ENCODE measurements at places on chromosomes 3 and 15. TPM values are rescaled to one million over a fixed set of nuclear protein-coding genes. Genes with fewer than 3 reads are reported as not detected.

DNA sequence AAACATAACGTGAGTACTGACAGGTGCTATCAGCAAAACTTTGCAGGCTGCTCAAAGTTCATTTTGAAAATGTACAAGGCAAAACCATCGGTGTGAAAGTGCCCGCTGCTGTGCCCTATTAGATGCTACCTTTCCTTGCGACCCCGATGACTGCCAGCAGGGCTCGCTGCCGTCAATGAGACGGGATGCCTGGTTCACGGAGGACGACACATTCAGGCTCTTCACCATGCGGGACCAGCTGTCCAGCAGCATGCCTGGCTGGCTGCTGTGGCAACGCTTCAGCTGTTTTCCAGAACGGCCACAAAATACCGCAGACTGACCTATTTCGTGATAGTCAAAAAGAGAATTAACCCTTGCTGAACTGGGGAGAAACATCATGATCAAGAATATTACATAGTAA, 92.7 kb upstream of the OCA2 start:
- DNase-seq: peak; percentile 63

- no peak for DNase-seq
These were observed 21.3 kb downstream of the TRANK1 start for GRCh38 chr3:36923523-36923943.

- DNase-seq: no peak
These were observed 25.2 kb upstream of the MAGEF1 start for GRCh38 chr3:184737063-184737462.

DNA sequence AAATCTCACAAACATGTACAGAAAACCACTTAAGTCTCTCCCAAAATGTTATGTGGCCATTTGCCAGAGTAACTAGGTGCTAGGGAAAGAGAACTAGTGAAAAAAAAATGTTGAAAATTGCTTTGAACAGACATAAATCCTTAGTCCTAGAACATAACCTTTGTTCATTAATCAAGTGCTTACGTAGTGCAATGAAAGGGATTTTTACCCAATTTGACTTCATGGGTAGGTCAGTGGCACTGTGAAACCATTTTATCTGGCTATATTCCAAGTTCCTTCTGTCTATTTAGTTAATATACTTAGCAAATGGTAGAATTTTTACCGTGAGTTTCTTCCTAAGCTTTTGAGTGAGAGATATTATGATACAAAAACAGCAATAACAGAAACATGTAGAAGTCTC, 209.4 kb downstream of the DIPK2A start:
- DNase-seq: no peak

Gene MED12L
- total RNA-seq: 6.1 TPM

GRCh38 chr3:29426302-29427226, 145.7 kb downstream of the RBMS3 start:
- no peak for DNase-seq

DNA sequence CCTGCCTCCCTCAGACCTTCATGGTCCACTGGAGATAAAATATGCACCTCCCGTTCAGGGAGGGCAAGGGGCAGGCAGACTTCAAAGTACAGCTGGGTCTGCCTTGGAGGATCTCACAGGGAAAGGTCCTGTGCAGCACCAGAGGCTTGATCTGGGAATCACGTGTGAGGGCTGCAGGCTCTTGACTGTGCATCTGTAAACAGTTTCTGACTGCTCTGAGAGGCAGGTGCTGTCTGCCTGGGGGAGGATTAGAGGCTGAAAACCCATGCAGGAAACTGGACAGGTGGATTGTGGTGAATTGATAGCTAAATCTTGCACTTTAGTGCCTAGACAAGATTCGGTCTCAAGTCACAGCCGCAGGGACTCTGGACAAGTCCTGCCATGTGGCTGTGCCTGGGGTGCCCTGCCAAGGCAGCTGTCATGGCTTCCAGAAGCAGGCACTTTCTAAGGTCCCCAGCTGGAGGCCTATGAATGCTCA, 239.3 kb downstream of the EPHB1 start:
- no peak for DNase-seq

GRCh38 chr3:13693441-13693840, 144.5 kb downstream of the FBLN2 start:
- DNase-seq: no peak

GRCh38 chr3:32095431-32095830, 11.0 kb upstream of the GPD1L start:
- DNase-seq: no peak

DNA sequence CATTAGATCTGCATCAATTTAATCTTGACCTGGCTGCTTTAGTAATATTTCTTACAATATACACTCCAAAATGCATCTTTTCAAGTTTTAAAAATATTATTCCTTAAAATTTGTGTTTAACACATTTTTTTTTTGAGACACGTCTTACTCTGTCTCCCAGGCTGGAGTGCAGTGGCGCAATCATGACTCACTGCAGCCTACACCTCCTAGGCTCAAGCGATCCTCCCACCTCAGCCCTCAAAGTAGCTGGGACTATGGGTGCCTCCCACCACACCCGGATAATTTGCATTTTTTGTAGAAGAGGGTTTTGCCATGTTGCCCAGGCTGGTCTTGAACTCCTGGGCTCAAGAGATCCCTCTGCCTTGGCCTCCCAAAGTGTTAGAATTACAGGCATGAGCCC, 73.6 kb downstream of the ETV5 start:
- no peak for DNase-seq
